Stimulated activated CD4-positive, alpha-beta T cell treated with anti-CD3 and anti-CD28 coated beads, Interleukin-15, amount 100 ng/mL, for 1 hour (primary cell): ENCODE measurements at places on chromosomes 1 and 21.

DNA sequence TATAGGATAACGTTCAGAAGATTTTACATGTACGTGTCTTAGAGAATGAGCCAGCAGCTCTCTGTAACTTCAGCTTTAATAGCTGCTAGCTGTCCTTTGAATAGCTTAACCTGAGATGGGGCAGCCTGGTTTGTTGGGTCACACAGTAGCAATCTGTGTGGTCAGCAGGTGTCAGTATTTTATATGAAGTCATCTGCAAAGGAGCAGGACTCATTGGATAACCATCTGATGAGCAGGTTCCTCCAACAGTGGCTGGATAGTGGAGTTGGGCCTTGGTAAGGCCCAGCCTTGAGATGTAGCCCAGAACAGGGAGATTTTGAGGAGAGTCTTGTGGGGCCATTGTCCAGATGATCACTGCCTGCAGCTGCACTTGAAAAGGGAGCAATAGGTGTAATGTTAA is 6.4 kb downstream of the GSTM5 start:
- DNase-seq, result no peak

GRCh38 chr1:55524006-55524405 is 308.8 kb upstream of the USP24 start:
- no peak for DNase-seq

DNA sequence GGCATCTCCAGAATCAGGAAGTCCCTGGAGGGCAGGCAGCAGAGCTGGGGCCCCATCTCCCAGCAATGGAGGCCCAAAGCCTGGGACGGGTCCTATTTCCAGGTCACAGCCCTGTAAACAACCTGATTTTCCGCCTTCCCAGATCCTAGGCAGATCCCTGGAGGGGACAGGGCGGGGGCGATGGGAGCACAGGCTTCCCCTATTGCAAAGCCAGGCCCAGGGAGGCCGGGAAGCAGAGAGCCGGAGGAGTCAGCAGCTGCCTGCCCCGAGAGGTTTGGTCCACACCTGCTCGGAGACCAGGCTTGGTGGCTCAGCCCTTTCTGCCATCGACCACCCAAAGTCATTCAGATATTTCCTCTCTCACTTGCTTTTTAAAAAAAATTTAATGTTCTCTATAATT is 29.2 kb downstream of the CASZ1 start:
- DNase-seq, result no peak

GRCh38 chr21:34992736-34993398 is 56.2 kb downstream of the RUNX1 start:
- no peak for DNase-seq
